ENCODE measurements at places on chromosomes 12 and 14.

GRCh38 chr12:107415071-107415470 is 270.5 kb upstream of the PWP1 start:
- no peak for DNase-seq

GRCh38 chr12:58139894-58140293 is 198.5 kb downstream of the ATP23 start:
- DNase-seq: no peak

DNA sequence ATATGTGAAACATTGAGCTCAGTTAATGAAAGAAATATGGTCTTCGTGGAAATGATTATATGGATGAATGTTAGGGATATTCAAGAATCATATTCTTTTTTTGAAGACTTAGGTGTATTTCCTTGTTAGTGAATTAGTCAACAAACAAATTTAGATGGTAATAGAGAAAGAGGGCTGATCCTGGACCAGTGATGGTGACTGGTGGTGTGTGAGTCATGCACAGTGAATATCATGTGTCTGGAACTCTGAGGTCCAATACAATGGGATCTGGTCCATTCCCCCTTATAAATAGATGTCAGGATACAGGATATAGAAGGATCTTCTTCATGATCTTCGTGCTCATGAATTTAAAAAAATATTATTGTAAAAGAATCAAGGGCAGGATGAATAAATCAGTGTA is 64.4 kb upstream of the RTL1 start:
- no peak for DNase-seq

DNA sequence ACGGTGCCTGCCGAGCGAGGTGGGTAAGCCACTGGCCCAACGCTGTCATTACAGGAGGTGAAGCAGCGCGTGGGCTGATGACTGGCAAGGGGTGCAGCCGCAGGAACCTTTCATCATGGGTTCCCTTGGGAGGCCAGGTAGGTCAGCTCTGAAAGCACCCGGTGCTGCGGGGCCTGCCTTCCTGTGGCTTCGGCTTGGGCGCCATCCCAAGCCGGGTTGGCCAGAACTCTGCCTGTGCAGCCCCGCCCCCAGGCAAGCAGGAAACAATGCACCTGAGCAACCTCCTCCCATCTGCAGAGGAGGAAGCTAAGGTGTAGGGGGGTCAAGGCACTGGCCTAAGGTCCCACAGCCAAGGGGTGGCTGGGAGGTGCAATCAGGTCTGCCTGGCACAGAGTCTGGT is 20.0 kb upstream of the HHIPL1 start:
- no peak for DNase-seq

GRCh38 chr12:124964836-124965462 is 24.0 kb downstream of the DHX37 start:
- no peak for DNase-seq

GRCh38 chr14:74975059-74975810 is 19.8 kb upstream of the PGF start:
- no peak for DNase-seq

- DNase-seq: no peak
Measured at GRCh38 chr12:94990222-94990621, 13.3 kb downstream of the NDUFA12 start.

GRCh38 chr14:96249029-96249428 is 7.0 kb upstream of the BDKRB1 start:
- no peak for DNase-seq

GRCh38 chr14:59565087-59565486 is 11.5 kb downstream of the CCDC175 start:
- no peak for DNase-seq

DNA sequence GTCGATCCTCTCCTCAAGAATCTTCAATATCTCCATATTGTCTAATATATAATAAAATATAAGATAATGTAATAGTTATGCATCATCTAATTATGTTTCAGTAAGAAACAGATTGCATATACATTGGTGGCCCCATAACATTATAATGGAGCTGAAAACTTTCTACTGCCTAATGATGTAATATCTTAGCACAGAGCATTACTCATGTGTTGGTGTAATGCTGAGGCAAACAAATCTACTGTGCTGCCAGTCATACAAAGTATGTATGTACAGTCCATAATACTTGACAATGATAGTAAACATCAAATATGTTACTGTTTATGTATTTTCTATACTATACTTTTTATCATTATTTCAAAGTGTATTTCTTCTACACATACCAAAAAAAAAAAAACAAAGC is 128.7 kb downstream of the CPNE8 start:
- DNase-seq: no peak

GRCh38 chr14:91281346-91281745 is 36.8 kb upstream of the GPR68 start:
- no peak for DNase-seq

- no peak for DNase-seq
Measured at GRCh38 chr14:105944632-105945610, 418.5 kb downstream of the TMEM121 start.

DNA sequence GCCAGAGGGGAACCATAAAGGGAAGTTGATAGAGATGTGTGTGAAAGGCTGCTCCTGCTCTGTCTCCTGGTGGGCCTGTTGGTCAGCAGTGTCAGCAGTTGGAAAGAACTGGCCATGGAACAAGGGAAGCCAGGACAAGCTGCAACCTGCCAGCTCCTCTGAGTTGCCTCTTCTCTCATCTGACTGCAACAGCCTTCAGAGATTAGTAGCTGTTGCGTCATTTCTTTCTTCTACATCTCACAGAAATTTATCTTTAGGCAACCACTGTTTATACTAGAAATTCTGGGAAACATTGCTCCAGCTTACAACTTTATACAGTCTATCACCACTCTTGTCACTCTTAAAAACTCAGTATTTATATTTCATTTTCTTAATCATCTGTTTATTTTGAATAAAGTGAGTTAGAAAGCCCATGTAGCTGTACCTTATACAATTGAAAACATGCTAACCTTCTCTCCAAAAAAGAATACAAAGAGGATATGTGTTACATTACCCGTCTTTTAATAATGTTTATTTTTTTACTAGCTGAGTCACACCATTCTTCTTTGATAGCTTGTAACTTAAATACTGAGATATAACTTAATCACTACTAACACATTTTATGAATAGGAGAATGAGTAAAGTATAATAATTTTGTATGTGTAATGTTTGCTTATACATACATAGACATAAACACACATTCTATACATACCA is 224.2 kb downstream of the LRFN5 start:
- no peak for DNase-seq

DNA sequence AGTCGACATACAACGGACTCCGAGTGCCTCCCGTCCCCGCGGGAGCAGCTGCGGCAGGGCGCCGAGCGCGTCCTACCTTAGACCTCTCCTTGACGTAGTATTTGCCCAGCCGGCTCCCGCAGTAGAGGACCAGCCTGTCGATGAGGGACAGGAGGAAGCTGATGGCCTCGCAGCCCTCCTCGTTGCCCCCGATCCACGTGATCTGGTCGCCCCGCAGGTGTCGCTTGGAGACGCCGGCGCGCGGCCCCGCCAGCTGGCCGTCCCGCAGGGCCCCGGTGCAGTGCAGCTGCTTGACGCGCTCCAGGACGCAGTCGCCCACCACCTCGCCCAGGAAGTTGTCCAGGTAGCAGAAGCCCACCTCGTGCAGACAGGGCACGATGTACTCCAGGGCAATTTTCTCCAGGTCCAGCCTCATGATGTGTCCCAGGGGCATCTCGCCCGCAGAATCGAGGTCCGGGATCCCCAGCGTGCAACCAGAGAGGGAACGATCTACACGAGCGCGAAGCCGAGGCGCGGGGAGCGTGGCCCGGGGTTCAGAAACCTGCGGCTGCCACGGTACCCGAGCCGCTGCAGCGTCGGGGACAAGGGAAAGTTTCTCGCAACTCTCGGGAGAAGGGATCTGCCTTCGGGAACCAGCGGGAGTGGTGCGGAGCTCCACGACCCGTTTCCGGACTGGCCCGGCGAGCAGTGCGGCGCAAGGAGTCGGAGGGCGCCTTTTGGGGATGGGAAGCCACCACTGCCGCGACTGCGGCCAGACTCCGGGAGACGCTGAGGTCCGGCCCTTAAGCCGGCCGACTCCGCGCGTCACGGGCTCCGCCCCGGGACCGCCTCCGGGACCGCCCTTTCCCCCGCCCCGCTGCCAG is at the start of gene EGLN3:
TSS of gene EGLN3 (minus strand) at position 755 of the 863 bp plus-strand sequence. CDS start at position 433, 322 bp downstream.
- DNase-seq: peak; percentile 89

DNA sequence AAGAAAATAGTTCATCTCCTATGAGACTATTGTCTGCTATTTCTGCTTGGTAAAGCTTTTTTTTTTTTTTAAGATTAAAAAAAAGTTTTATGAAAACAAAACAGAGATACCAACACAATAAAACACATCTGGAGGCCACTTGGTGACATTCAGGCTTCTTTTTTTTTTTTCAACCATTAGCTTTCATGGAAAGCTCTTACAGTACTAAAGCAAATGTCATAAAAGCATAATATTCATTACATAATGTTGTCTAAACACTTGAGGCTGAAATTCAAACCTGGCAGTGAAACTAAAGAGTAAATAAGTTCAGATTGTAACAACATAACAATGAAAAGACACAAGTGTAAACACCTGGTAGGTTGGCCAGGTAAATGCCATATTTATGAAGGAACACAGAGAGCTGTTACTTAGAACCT is 14.7 kb downstream of the PRICKLE1 start:
- no peak for DNase-seq

GRCh38 chr14:35285168-35286002 is 6.8 kb upstream of the PSMA6 start:
- no peak for DNase-seq

- DNase-seq: no peak
Measured at GRCh38 chr14:93708311-93708734, 80.0 kb downstream of the PRIMA1 start.

DNA sequence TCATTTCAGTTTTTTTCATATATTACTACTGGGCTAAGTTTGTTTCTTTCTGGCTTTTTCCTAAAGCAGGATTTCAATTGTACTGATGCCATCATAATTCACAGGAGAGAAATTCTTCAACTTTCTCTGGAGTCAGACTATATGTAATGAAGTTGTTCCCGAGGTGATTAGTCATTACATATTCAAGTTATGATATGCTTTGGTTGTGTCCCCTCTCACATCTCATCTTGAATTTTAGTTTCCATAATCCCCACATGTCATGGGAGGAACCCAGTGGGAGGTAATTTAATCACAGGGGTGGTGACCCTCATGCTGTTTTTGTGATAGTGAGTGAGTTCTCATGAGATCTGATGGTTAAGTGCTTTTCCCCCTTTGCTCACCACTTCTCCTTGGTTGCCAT is 227.5 kb upstream of the LRIG3 start:
- DNase-seq: no peak

GRCh38 chr12:125271892-125272291 is 206.7 kb downstream of the AACS start:
- DNase-seq: no peak

DNA sequence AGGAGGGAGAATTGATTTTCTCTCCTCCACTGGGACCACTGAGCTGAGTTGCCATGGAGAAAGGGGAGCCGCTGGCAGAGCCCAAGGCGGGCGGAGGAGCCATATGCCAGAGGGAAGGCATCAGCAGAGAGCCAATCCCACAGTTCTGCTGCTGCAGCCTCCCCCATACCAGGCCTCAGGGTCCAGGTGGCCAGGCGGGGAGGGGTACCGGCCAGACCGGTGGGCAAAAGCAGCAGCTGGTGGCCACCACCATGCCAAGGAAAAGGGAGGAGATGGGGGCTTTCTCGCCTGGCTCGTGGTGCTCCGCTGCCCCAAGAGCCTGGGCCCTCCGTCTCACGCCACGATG is 72.8 kb downstream of the PITPNM2 start:
- no peak for DNase-seq

- no peak for DNase-seq
Measured at GRCh38 chr12:83153177-83153576, 466.5 kb downstream of the TMTC2 start.

- DNase-seq: no peak
Measured at GRCh38 chr12:91866566-91866965, 279.1 kb downstream of the BTG1 start.

DNA sequence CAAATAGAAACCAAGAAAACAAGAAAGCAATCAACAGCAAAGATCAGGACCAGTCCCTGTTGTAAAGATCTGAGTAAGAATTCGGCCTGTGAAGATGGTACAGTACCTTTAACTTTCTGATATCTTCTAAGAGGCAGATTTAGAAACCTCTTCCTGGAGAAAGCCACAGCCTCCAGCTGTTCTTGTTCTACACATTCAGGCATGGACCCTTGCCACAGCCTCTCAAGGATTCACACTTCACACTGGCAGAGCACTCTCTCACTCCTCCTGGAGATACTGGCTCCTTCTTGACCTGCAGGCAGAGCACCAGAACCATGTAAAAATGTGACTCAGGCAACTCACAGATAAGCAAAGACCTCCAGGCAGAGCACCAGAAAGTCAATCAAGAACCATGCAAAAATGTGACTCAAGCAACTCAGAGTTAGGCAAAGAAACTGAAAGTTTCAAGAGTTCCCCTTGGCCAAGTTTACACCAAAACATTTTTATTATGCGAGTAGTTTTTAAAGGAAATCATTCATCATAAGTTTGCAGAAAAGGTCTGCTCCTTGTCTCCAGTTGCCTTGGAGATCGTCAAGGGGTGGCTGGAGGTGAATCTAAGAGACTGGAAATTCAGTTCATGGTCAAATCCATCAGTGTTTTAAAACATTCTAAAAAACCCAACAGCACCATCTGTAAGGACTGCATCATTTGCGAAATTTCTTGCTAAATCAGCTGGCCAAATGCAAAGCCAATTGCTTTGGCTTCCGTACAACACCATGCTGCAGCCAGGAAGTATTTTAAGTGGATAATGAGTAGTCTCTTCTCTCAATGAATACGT is 119.3 kb upstream of the MDM1 start:
- no peak for DNase-seq

DNA sequence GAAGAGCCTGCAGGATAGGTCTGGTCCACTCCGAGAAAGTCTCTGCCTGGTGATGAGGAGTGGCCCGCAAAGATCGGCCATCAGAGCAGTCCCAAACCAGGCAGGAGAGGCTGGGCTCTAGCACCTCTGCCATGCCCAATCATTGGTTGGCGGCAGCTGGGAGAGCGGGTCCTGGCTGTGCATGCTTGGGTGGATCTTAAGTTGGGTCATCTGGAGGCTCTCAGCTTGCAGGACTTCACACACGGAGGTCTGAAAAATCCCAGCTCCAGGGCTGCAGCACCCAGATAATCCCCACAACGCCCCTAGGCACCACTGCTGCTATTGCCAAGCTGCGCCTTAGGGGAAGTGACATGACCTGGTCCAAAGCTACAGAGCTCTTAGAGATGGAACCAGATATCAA is 766.7 kb upstream of the TBX3 start:
- no peak for DNase-seq

GRCh38 chr12:124802361-124802760 is 61.3 kb downstream of the SCARB1 start:
- no peak for DNase-seq

- no peak for DNase-seq
Measured at GRCh38 chr12:85036733-85037132, 582 bp downstream of the LRRIQ1 start.

DNA sequence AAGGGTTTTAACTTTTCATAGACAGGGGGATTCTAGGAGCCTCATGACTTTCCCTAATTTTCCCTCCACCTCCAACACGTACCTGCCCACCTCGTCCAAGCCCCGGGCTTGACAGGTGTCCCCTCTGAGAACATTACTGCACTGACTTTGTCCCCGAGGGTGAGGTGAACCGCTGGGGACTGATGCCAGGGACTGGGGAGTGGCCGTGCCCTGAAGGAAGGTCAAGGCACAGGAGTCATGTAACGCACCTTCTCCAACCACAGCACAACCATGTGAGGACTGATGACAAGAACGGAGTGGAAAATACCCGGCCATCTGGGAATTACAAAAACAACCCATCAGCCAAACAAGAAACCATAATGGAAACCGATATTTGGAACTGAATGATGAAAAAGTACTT is 214.7 kb upstream of the C14orf180 start:
- DNase-seq: no peak
